HS-27A (cell line): ENCODE measurements at places on chromosomes 6 and 20.
A peak's percentile ranks its signal among the peaks of the same experiment; 100 is the strongest.

- DNase-seq = no peak
Observed at GRCh38 chr6:53701333-53702218, 36.0 kb upstream of the KLHL31 start.

DNA sequence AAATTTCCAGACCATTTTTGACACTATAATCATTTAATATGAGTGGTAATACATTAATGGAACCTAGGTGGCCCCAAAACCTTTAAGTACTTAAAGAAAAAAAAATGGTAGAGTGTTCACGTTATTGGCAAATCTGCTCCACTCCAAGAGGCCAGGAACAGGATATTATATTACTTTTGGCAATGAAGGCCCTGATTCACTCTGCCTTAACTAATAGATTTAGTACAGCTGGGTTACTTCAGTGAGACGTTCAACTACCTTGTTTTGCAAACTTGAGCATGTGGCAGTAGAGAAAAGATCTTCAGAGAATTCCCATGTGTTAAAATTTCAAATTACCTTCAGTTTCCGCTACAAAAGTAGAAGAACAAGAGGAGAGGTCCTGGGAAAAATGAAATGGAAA, 12.8 kb downstream of the ADNP start:
- DNase-seq = no peak

DNA sequence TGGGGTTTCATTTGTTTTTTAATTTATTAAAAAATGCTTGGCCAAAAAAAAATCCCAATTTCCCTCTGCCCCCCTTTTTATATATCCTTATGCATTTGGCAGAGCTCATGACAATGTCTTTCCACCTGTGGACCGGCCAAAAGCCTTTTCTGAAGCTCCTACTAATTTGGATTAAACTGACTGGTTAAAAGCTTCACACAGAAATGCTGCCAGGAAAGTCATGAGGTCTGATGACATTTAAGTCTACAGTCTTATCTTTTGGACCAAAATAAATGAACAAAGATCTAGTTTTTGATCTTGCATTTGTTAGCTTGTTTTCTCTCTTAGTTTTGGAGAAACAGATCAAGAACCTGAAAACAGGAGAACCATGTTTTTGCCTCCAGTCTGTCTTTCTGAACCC, 66.1 kb downstream of the TRMT11 start:
- DNase-seq = no peak

- DNase-seq = no peak
Observed at GRCh38 chr6:170542031-170542719, 10.9 kb downstream of the PSMB1 start.

- DNase-seq = no peak
Observed at GRCh38 chr20:3922223-3922982, 33.2 kb downstream of the PANK2 start.

- peak; percentile 90 for DNase-seq
Observed at GRCh38 chr20:9241232-9241692, 172.4 kb downstream of the PLCB4 start.

DNA sequence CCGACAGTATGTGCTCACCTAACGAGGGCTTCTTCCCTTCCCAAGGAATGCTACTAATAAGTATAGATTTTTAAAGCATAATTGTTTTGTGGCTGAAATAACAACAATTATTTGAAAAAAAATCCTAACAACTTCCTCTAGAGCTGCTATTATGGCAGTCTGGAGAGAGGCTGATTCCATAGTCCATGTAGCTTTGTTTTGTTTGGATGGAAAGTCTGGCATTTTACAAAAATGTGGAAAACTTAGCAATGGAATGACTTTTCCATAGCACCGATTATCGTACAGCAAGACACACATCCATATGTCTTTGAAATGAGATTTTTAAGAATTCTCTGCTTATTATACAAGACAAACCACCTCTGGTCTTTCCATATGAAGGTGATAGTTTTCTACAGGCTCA, 252.4 kb upstream of the TAB2 start:
- DNase-seq = no peak

DNA sequence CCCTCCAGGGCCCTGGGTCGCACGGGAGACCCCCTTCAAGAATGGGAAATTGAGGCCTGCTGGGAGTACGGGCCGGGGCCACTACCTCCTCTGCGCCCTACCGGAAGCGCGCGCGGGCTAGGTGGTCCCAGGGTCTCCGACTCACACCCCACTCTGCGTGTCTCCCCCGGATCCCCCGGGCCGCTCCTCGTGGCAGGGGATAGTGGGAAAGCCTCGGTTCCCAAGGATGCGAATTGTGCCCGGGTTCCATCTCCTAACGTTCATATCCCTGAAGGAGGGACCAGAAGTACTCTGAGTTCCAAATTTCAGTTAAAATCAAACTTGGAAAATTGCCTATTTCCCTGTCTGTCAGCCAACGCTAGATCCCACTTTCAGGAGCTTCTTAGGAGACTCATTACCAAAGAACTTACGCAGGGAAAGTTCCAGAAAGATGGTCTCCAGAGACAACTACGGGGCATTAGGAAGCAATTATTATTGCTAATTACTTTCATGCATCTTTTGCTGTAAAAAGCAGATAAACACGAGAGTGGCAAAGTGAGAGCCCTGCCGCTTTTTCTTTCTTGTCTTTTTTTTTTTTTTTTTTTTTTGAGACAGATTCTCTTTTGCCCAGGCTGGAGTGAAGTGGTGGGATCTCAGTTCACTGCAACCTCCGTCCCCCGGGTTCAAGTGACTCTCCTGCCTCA, 858 bp downstream of the FAM83D start:
- no peak for DNase-seq

DNA sequence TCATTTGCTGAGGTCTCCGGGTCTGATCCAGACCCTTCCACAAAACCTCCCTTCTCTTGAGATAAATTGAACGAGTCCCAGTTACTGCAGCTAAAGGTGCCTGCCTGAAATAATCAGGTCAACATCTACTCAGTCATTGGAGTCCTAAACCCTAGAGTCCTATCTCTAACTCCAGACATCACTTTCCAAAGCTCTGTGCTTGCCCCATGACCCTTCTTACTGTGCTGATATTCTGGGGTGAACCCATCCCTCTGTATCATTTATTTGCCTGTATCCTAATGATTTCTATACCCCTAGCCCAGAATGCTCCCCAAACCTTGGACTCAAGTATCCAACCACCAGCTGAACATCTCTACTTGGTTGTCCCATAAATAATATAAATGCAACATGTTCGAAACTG, 35.7 kb downstream of the CD83 start:
- DNase-seq = no peak

DNA sequence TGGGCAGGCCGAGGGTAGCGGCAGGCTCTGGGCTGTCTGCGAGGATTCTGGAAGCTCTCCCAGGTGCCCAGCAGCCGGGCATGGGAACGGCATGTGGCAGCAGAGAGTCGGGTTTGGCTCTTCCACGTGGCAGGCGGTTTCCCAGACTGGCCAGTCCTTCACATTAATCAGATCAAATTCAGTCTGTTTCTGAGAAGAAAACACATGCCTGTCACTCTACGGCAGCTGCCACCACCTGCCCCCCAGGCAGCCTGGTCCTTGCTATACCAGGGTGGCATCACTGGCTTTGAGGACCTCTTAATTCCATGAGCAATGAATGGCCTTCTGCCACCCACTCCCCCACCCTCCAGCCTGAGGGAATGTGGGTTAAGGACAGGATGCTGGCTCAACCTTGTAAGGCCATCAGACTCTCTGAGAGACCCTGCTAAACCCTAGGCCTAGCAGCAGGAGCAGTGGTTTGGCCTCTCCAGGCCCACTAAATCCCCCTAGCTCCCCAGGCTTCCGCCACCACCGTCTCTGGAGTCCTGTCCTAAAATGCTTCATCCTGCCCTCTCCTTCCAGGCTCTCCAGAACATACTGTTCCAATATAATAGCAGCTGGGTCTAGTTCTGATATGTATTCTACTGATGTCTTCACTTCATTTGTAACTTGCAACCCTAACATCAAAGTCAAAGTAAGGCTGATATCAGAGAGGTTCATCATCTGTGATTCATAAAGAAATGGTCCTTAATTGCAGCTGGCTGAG, 47.8 kb downstream of the PLCG1 start:
- DNase-seq = no peak

- DNase-seq = no peak
Observed at GRCh38 chr20:41086402-41087324, 50.7 kb upstream of the PLCG1 start.

DNA sequence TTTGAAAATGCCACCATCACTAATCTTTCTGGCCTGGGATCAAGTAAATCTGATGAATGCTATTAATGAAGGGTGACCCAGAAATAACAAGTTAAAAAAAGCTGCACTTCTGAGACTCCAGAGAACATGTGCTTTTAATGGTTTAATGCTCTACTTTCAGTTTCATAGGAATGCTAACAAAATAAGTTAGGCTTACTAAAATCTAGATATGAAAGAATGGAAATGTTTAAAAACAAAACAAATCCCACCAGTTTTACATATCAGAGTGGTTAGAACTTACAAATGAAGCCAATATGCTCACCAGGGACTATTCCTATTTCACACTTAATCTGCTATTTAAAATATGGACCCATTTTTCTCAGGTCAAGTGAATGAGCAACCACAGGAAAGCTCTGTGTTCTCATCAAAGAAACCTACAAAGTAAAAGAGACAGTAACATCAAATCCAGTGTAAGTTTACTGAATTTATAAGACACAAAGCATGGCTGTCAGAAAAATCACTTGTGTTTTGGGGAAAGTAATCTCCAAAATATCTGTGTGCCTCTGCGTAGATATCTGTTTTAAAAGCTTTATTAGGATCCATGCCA, 40.3 kb downstream of the FYN start:
- DNase-seq = no peak

GRCh38 chr6:133964052-133964451, 11.0 kb downstream of the TBPL1 start:
- peak; percentile 79 for DNase-seq

- no peak for DNase-seq
Observed at GRCh38 chr6:12279322-12280091, 10.7 kb upstream of the EDN1 start.

DNA sequence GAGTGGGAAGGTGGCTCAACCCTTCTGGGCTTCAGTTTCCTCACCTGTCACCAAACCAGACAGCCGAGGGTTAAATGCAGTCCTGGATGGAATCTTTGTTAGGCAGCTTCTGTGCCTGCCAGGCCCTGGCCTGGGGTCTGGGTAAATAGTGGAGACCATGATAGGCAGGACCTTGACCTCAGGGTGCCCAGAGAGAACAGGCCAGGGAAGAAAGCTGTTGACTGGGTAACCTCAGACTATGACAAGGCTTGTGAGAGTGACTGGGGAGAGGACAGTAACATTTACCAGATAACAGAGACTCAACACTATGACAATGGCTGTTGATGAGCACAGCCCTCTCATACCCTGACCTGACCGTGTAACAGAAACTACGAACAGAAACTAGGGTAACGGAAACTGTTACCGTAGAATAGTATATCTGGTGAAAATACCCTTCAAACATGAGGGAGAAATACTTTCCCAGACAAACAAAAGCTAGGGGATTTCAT, 218.3 kb downstream of the PREX1 start:
- DNase-seq = no peak

DNA sequence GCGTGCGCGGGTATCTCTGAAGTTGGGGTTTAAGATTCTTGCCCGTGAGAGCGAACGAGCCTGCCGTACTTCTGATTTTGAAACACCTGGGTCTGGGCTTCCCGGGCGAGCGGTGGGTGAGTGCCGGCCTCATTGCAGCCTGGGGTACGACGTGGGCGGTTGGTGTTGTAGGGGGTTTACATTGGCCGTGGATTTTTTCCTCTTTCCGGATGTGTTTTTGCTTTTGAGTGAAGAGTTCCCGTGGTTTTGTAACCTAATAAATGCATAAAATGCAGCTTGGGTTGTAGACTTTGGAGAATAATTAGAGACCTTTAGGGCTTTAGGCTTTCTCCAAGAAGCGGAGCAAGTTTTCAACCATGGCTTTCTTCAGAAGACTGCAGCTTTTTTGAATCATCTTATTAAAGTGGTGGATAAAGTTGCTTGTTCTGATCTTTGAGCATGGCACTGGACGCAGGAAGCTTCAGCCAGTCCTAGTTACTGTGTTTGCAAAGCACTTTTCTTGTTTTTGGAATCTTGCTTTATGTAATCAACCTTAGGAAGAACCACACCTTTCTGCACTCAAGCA, 314 bp downstream of the FARS2 start:
- no peak for DNase-seq

DNA sequence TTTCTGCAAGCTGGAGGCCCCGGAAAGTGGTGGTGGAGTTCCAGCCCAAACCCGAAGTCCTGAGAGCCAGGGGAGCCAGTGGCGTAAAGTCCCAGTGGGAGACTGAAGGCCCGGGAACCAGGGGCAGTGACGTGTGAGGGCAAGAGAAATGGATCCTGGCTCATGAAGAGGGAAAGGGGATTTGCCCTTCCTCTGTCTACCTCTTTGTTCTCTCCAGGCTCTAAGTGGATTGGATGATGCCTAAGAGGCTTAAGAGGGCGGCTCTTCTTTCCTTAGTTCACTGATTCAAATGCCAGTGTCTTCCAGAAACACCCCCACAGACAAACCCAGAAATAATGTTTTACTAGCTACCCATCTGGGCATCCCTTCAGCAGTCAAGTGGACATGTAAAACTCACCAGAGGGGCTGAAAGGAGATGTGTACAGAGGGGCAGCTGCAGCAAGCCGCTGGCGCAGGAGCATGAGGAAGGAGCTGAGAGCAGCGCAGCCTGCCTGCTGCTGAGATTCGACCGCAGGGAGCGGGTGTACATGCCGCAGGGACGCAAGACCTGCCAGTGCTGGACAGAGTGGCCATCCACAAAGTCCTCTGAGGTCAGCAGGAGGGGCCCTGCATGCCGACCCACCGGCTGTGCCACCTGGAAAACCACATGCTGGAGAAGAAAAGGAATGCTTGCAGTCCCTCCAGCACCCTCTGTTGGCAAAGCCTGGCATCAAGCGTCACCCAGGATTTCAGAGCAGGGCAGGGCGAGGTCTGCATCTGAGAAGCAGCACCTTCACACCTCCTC, 29.5 kb downstream of the CDYL start:
- DNase-seq = no peak

- DNase-seq = no peak
Observed at GRCh38 chr20:7828437-7828836, 111.8 kb downstream of the HAO1 start.

- DNase-seq = no peak
Observed at GRCh38 chr20:64080813-64081623, 1.1 kb downstream of the OPRL1 start.

GRCh38 chr6:37614491-37614890, 83.2 kb downstream of the MDGA1 start:
- no peak for DNase-seq

- no peak for DNase-seq
Observed at GRCh38 chr6:96065213-96065612, 49.4 kb downstream of the FUT9 start.

DNA sequence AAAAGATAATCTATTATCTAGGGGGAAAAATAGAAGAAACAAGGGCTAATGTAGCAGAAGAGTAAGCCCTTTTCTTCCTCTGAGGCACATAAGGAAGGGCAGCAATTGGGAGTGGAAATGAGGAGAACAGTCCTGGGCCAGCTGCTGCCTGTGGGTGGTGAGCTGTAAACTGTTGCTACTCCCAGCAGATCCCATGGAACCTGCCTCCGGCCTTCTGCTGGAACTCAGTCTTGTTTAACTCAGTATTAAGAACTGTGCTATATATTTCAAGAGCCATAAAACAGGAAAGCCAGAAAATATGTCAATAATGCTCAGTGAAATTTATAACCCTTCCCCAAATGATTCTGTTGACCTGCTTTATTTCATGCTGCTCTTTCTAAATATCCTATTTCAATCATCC, 464.2 kb downstream of the COL12A1 start:
- DNase-seq = no peak

GRCh38 chr20:2820896-2821869, 5.0 kb downstream of the TMEM239 start:
- no peak for DNase-seq

- no peak for DNase-seq
Observed at GRCh38 chr6:39785281-39785680, 6.9 kb upstream of the DAAM2 start.
